Panc1 (cell line): ENCODE measurements at places on chromosomes 1 and 21. TPM values are rescaled to one million over a fixed set of nuclear protein-coding genes. Genes with fewer than 3 reads are reported as not detected.

FCN3 gene
- total RNA-seq, result not detected

- no peak overlapping the region for H3K27ac ChIP-seq
- no peak for DNase-seq
- no peaks in the 10 kb centered on the region for H3K36me3 ChIP-seq
- H3K4me3 ChIP-seq, result no peak overlapping the region
These were observed 394.2 kb downstream of the DUSP10 start for GRCh38 chr1:221347706-221348105.

DNA sequence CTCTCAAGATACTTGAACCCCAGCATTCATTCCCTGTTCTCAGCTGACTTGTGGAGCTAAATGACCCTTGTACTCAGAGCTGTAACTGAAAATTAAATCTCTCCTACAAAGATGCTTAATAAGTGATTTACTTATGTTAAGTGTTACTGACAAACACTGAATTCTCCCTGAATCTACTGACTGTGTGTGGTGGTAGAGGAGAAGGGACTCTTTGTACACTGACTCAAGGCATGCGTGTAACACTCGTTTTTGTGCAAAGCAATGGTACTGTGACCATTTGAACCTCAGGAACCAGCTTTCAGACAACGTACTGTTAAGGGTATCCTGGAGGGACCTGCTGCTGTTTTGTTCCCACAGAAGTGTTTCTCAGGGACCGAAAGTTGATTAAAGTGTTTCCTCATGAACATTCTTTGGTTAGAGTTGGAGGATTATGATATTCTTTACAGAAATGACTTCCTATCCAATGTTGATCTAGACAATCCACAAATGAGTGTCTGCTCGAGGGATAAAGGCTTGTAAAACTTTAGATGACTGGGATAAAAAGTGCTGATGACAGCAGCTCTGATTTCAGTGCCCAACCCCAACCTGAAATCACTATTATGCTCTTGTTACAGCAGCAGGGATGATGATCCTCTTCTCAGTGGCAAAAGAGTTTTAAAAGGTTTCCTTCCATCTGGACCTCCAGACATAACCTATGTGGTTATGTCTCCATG lies 12.8 kb downstream of the RGL1 start:
- H3K36me3 ChIP-seq, result no peaks in the 10 kb centered on the region
- H3K27me3 ChIP-seq, result no peaks in the 10 kb centered on the region
- H3K27ac ChIP-seq, result no peak overlapping the region
- no peak for DNase-seq
- no peak overlapping the region for H3K4me3 ChIP-seq

GRCh38 chr1:232769733-232770132 lies 35.5 kb upstream of the MAP10 start:
- no peaks in the 10 kb centered on the region for H3K36me3 ChIP-seq
- H3K27me3 ChIP-seq, result no peaks in the 10 kb centered on the region
- H3K4me3 ChIP-seq, result no peak overlapping the region
- no peak for DNase-seq

DNA sequence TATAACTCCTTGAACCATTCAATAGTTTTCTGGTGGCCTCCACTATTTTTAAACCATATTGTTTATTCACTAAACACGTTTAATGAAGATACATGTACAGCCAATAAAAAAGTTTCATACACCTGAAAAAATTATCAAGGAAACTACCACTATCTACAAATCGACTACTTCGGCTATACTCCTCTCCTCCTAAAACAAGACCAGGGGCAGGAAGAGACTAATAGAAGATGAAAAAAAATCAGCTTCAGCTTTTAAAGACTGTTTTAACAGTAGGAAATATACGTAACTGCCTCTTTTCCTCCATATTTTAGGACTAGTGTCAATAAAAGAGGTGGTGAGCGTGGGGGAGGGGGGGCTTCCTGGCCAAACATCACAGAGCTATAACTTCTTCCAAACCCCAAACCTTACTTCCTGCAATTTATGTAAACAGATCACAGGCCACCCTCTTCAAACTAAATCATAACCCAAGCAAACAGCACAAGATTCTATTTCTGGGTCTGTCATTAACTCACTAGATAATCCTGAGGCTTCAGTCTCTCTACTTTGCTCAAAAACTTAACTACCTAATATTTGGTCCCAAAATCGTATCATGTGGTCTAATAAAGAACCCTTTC lies 15.1 kb downstream of the FOXJ3 start:
- no peak overlapping the region for H3K4me3 ChIP-seq
- peaks cover 30% of the 10 kb centered on the region for H3K4me1 ChIP-seq
- no peaks in the 10 kb centered on the region for H3K27me3 ChIP-seq
- 0 out of 2 replicates have a peak, but pooled peaks cover 2% of the 10 kb centered on the region for H3K36me3 ChIP-seq
- H3K27ac ChIP-seq, result no peak overlapping the region
- no peak for DNase-seq

DNA sequence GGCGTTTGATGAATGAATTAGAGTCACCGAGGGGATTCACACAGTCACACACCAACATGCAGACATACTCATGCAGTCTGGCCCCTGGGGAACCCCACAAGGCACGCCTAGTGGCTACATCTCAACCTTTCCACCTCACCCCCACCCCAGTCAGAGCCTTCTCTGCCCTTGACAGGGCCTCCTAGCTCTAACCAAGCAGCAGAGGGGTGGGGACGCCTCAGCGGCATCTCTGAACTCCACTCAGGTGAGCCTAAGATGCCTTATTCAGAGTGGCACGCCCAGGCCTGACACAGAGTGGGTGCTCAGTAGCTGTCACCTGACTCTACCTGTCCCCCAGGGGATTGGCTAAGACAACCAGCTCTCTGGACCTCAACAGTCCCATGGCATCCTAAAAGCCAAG lies 3.7 kb upstream of the SDC3 start:
- H3K36me3 ChIP-seq, result no peaks in the 10 kb centered on the region
- no peak overlapping the region for H3K4me3 ChIP-seq
- H3K27ac ChIP-seq, result no peak overlapping the region

DNA sequence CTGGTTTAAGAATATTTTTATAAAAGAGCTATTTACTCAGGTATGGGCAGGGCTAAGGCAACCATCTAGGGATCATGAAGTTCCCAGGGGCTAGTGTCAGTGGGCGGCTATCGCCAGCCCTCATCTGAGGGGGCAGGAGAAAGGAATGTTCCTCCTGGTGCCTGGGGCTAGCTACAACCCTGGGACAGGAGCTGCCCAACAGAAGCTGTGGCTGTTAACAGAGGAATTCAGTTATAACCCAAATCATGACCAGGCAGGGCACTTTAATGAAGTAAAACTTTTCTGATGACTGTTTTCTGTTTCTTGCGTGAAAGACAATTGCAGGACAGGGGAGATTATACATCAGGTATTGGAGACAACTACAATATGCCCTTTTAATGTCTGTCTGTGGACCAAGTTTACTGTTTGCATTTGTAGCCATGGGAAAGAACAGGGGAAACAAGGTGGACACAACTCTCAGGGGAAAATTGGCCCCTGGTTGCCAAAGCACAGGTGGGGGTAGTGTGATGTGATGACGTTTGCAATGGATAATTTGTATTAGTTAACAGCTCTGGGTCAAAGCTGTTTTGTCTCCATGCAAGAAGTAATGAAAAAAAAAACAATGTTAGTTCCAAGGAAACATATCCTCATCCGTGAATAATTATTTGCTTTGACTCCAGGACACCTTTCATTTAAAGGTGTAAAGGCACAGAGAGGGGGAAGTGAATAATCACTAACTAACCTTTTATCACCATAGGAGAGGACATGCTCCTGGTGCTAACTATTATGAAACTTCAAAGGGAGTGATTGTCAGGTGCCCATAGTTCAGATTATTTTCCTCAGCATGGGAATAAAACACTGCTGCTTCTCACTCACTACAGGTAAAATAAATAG lies 105.2 kb downstream of the TSEN15 start:
- H3K36me3 ChIP-seq, result no peaks in the 10 kb centered on the region
- no peak for DNase-seq
- no peaks in the 10 kb centered on the region; the same call in 1 of the 2 replicates for H3K4me1 ChIP-seq
- no peak overlapping the region for H3K4me3 ChIP-seq
- H3K27me3 ChIP-seq, result 0 out of 2 replicates have a peak, but pooled peaks cover 3% of the 10 kb centered on the region
- H3K27ac ChIP-seq, result no peak overlapping the region

- H3K36me3 ChIP-seq, result no peaks in the 10 kb centered on the region
- no peak overlapping the region for H3K27ac ChIP-seq
- no peaks in the 10 kb centered on the region for H3K27me3 ChIP-seq
These were observed 24.7 kb downstream of the SHISAL2A start for GRCh38 chr1:52657702-52658101.
